ENCODE measurements at places on chromosomes 1 and 21.

GRCh38 chr1:197027359-197027758 is 39.7 kb downstream of the F13B start:
- DNase-seq: no peak

- no peak for DNase-seq
These were observed 8.8 kb downstream of the NOL9 start for GRCh38 chr1:6545276-6546112.

- DNase-seq: no peak
These were observed 40.3 kb downstream of the FH start for GRCh38 chr1:241479294-241479693.

DNA sequence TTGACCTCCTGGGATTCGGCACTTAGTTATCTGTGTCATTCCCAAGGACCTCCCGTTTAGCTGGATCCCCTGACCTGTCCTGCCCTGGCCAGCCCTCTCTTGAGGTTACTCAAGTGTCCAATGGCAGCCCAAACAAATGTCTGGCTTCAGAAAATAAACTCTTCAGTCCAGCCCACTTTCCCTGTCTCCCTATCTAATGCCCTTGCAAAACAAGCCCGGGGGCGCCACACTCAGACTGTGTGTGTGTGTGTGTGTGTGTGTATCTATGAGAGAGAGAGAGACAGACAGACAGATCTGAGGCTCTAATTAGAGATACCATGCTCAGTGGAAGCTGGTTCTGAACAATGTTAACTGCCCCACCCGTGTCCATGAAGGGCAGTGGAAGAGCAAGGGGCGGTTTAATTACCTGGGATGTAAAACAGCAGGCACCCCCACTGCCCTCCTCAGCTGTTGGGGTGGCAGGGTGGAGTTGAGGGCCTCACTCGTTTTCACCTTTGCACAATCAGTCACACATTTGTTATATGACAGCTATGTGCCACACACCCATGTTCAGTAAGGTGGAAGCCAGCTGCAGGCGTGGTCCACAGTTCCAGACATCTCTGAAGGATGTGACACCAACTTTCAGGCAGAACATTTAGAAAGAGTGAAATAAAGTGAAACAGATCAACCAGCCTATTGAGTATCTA is 57.4 kb downstream of the B3GALT5 start:
- no peak for DNase-seq

- no peak for DNase-seq
These were observed 76.4 kb upstream of the MAN1A2 start for GRCh38 chr1:117290890-117291289.

- DNase-seq: no peak
These were observed 38.1 kb downstream of the B3GALT5 start for GRCh38 chr21:39650801-39651200.

GRCh38 chr1:221717485-221717853 is 24.4 kb downstream of the DUSP10 start:
- DNase-seq: no peak

DNA sequence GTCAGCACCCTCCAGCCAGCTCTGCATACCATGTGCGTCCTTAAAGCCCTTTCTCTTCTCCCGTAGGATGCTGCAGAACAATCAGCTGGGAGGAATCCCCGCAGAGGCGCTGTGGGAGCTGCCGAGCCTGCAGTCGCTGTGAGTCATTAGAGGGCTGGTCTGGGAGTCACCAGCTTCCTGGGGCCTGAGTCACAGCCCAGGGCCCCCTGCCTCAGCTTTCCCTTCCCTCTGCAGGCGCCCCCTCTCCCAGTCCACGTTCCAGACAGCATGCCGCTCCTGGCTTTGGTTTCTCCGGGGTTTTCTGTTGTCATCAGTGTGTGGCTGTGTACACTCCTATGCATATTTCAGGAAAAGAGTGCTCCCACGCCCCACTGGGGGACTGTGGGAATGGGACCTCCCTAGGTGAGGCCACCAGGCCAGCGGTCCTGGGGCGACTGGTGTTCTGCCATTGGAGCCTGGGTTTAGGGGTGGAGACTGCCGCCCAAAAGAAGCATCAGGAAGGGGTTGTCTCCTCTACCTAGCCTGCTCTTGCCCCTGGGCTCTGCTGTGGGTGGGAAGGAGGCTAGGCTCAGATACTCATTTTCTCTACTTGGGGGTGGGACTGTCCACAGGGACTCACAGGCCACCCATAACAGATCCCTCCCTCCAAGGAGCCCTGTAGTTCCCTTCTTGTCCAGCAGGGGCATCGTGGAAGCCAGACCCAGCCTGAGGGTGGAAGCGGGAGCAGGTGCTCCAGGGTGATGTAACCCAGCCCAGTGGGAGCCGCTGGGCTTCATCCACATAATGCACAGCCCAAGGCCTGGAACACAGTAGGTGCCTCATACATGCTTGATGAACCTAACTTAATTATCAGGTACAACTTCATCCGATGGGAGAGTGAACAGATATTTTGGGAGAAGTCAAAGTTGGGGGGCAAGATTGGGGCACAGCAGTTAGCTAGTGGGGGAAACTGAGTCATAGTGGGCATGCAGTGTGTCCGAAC is 42.5 kb downstream of the LGR6 start:
- peak; percentile 69 for DNase-seq

- DNase-seq: peak; percentile 94
These were observed 25.3 kb upstream of the PEF1 start for GRCh38 chr1:31669786-31670592.

- DNase-seq: no peak
These were observed 3.6 kb downstream of the L1TD1 start for GRCh38 chr1:62198069-62198780.

DNA sequence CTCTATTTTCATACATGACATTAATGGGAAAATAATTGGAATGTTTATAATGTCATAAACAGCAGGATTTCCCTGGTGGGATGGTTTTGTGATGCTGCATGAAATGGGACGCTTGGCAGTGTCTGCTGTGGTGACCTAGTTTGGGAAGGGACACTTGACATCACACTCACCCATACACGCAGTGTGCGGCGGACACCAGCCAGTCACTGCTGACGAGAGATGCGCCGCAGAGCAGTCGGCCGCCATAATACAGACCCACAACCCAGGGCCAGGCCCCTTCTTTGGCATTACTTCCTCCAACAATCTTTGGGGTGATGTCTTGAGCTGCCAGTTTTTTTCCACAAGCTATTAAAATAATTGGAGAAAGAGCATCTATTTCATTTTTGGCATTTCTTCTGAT is 49.5 kb downstream of the CHODL start:
- no peak for DNase-seq

- no peak for DNase-seq
These were observed 407.9 kb downstream of the ZP4 start for GRCh38 chr1:237482777-237483176.

DNA sequence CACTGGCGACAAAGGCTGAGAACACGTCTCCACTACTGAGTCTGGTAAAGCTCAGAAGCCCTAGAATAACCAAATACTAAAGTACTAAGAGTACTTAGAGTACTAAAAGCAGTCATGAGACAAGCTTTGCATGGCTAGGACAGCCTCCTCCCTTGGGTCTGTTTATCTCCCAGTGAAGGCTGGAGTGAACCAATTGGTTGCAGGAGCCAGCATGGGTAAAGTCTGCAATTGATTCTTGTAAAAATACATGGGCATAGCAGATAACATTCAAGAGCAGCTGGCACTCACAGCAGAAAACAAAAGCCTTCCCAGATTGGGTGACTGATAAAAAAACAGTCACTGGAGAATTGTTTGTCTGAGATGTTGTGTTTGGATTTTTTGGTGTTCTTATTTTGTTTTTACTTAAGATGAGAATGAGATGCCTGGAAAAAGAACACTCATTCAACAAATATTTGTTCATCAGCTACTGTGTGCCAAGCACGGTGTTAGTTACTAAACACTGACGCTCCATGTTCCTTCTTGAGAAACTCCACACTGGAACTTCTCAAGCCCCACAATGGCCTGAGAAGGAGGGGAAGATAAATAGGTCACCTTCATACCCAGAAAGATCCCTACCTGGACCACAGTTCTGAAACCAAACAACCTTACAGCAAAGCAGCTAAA is 3.7 kb downstream of the IRF6 start:
- no peak for DNase-seq

DNA sequence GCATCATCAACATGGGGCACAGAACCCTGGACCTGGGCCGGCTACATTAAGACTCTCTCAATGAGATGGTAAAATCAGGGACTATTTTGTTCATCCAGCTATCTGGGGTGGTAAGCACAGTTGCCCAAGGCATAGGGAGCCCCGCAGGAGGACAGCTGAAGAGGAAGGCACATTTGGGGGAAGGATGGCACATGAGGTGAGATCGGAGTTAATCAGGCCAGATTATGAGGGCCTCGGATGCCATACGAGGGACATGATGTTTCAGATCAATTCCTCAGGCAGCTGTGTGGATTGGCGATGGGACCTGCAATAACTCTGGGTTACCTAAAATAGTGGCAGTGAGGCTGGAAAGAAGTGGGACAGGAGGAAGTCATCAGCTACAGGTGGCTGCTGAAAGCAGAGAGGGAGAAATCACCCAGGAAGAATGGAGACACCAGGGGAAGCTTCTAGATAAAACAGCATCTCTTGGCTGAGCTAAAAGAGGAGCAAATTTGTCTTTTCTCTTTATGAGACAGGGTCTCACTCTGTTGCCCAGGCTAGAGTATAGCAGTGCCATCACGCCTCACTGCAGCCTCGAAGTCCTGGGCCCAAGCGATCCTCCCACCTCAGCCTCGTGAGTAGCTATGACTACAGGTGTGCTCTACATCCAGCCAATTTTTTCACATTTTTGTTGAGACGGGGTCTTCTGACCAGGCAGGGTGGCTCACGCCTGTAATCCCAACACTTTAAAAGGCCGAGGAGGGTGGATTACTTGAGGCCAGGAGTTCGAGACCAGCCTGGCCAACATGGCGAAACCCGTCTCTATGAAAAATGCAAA is 21.1 kb downstream of the TOMM20 start:
- no peak for DNase-seq

DNA sequence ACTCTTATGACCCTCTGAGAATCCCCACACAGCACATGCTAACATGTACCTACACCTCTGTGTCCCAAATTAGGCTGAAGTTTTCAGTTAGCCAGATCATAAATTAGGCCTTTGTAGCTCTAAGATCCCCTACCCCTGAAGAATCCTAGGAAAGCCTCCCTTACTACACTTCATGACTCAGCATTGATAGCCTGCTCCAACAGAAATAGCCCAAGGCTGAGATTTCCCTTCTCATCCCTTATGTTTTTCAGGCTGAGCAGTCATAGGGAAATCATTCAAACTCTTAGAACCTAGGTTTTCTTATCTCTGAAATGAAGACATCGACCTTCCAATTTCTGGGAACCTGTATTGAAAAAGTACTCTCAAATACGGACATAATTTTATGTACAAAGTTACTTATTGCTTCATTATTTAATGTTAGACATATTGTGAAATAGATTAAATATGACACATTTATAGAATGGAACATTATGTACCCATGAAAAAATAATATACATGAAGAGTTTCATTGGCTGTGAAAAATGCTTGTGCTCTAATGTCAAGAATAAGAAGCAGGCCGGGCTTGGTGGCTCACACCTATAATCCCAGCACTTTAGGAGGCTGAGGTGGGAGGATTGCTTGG is 122.4 kb upstream of the UBE2U start:
- DNase-seq: no peak

DNA sequence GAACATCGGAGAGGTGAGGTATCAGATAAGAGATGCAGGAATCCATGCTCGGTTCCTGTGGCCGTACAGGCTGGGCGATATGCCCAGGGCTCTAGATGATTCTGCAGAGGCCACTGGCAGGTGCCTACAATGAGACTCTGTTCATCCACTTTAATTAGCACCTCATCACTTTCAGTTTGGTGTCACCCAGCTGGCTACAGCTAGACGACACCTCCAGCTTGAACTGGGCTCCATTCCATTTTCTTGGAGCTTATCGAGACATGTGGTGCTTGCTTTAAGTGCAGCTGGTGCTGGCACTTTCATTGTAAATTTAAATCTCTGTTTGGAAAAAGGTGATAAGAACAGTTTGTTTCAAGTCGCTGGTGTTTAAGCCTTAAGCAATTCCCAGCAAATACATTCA is 322.5 kb upstream of the ADGRL2 start:
- peak; percentile 69 for DNase-seq

GRCh38 chr1:47216278-47217059 is 15.6 kb downstream of the TAL1 start:
- DNase-seq: peak; percentile 0

DNA sequence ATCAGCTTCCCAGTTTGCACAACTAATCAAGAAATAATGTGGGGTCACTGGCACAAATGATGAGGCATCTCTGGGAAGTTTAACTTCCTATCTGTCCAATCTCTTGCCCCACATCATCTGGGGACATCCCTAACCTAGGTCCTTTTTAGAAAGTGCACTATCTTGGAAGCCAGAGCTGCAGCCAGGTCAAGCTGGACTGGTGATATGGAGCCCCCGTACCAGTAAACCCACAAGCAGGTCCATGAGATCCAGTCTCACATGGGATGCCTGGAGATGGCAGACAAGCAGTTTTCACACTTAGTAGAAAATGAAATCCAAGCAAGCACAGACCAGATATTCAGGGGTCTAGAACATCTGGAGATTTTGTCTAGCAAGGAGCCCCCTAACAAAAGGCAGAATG is 27.5 kb upstream of the BSDC1 start:
- DNase-seq: no peak

DNA sequence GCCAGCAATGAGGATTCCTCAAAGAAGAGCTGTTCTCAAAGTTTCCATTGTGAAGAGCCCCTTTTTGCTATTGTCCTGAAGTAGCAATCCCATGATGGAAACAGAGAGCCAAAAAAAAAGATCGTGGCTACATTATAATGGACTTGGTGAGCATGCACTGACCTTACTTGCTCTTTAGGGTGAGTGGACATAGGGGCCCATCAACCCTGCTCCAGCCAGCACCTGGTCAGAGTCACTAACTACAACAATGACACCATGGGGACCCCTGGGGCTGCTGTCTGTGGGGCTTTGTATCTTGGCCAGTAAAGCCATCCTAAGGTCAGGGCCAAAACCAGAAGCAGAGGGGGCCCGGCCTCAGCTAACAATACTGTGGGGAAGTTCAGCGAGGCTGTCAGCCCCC is 30.4 kb upstream of the RAB4A start:
- no peak for DNase-seq

GRCh38 chr1:96721053-96721415 is 550 bp upstream of the PTBP2 start:
- no peak for DNase-seq

DNA sequence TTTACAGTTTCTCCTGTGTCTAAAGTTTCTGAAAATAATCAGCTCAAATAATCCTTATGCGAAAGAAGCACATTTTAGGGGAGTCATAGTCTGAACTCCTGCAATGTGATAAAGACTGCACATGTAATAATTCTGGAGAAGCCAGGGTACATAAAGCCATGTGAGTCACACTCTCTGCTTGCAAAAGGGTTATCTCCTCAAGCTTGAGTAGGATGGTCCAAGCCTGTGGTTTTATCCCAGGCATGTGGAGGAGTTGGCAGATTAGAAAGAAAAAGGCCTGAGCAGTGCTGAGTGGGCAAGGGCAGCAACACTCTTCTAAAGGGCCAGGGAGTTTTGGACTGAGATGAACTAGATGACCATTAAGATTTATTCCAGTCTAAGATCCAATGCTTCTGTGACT is 220.4 kb downstream of the RHOU start:
- DNase-seq: no peak

GRCh38 chr21:39071623-39072214 is 111.5 kb downstream of the PSMG1 start:
- no peak for DNase-seq

Data from NCI-H1105 (cell line).